ENCODE measurements at places on chromosomes 7 and 10. TPM values are rescaled to one million over a fixed set of nuclear protein-coding genes. Genes with fewer than 3 reads are reported as not detected.

Gene VSTM4
- 0.27 TPM for total RNA-seq

Gene GPR146
- 13.8 TPM for total RNA-seq

Gene ELAPOR2
- total RNA-seq: 4.1 TPM

Gene SLC26A4
- total RNA-seq: 3.5 TPM

Gene NEBL
- not detected for total RNA-seq

Gene CCDC172
- not detected for total RNA-seq

Gene SERPINE1
- 0.27 TPM for total RNA-seq

Gene RPEL1
- not detected for total RNA-seq

Gene CDHR1
- total RNA-seq: not detected

Gene RAB19
- total RNA-seq: 9.5 TPM

Gene C10orf62
- total RNA-seq: not detected

Gene PLEKHS1
- not detected for total RNA-seq

Gene YKT6
- total RNA-seq: 70.9 TPM

Gene MEOX2
- not detected for total RNA-seq

Gene MBLAC1
- 2.7 TPM for total RNA-seq

Gene TPK1
- total RNA-seq: 16.6 TPM

Gene VGF
- total RNA-seq: 0.34 TPM

Gene ZNF804B
- total RNA-seq: not detected

Gene ZNF3
- total RNA-seq: 26.7 TPM

Gene CD36
- not detected for total RNA-seq

Gene AKR1C8
- total RNA-seq: 0.23 TPM

Gene CCL24
- not detected for total RNA-seq

Gene SPDYE8
- not detected for total RNA-seq

Gene RBM28
- total RNA-seq: 45.9 TPM

Gene ZNF488
- 0.93 TPM for total RNA-seq

Gene BUD31
- 92.7 TPM for total RNA-seq

Gene CPVL
- total RNA-seq: 0.41 TPM

Gene AP1S1
- total RNA-seq: 41.7 TPM

Gene XRCC2
- total RNA-seq: 20.2 TPM

Gene TMEM184A
- not detected for total RNA-seq

Gene MMP21
- total RNA-seq: 0.09 TPM

Gene MKX
- 0.68 TPM for total RNA-seq

Gene NME8
- not detected for total RNA-seq

Gene LRRC18
- total RNA-seq: not detected

Measured in T-helper 2 cell treated with Interferon-gamma antibody and Interleukin-4, amounts not matched to agents 100 ng/mL and 5 ng/mL, for 36 hours (primary cell).